SK-N-SH (cell line): ENCODE measurements at places on chromosomes 12 and 14.

- H3K4me3 ChIP-seq, result no peak overlapping the region
- DNase-seq, result no peak
- H3K36me3 ChIP-seq, result no peaks in the 10 kb centered on the region
- H3K27ac ChIP-seq, result no peak overlapping the region
- peaks cover 7% of the 10 kb centered on the region for H3K4me1 ChIP-seq
These were observed 4.6 kb downstream of the PKP2 start for GRCh38 chr12:32891956-32892355.

DNA sequence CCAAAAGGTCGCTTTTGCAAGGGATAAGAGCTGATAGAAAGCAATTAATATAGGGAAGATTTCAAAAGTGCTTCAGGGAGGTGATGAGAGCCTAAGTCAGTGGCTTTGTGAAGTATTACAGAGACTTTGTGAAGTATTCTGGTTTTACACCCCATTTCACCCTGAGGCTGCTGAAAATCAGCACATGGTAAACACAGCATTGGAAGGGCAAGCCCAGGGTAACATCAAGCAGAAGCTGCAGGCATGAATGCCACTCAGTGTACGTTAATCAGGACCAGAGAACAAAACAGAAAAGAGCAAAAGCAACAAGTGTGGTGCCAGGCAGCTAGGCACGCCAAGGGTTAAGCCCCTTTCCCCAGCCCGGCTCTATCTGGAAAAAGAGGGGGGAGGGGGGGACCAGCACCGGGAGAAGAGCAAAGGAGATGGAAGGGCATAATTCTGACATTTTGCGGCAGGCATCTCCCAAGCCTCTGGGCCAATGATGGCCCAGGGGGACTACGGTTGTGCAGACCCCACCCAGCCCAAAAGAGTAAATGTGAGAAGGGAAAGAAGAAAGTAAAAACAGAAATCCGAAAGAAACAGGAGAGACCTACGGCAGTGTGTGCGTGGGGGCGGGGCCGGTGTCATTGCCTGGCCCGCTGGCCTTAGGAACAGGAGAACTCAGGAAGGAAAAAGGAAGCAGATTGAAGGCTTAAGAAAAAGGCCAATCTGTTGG, 58.9 kb downstream of the DHRS2 start:
- H3K36me3 ChIP-seq, result no peaks in the 10 kb centered on the region
- H3K4me3 ChIP-seq, result no peak overlapping the region
- H3K27me3 ChIP-seq, result peaks cover 4% of the 10 kb centered on the region; the same call in 1 of the 2 replicates

GRCh38 chr12:91889910-91890309, 255.7 kb downstream of the BTG1 start:
- no peaks in the 10 kb centered on the region for H3K27me3 ChIP-seq
- H3K27ac ChIP-seq, result no peak overlapping the region
- no peaks in the 10 kb centered on the region for H3K36me3 ChIP-seq
- H3K4me3 ChIP-seq, result no peak overlapping the region
- no peaks in the 10 kb centered on the region for H3K4me1 ChIP-seq

- no peak overlapping the region for H3K4me3 ChIP-seq
- no peaks in the 10 kb centered on the region for H3K27me3 ChIP-seq
- peaks cover 4% of the 10 kb centered on the region; the same call in 1 of the 2 replicates for H3K4me1 ChIP-seq
- no peak for DNase-seq
- no peak overlapping the region for H3K27ac ChIP-seq
- H3K36me3 ChIP-seq, result no peaks in the 10 kb centered on the region
These were observed 8.6 kb upstream of the ANKRD9 start for GRCh38 chr14:102518063-102518648.

- no peak overlapping the region for H3K4me3 ChIP-seq
- no peaks in the 10 kb centered on the region for H3K36me3 ChIP-seq
- no peaks in the 10 kb centered on the region for H3K4me1 ChIP-seq
- DNase-seq, result no peak
- H3K27ac ChIP-seq, result no peak overlapping the region
- peaks cover 48% of the 10 kb centered on the region for H3K27me3 ChIP-seq
These were observed 3.4 kb downstream of the OR11G2 start for GRCh38 chr14:20194101-20194500.

- H3K27me3 ChIP-seq, result no peaks in the 10 kb centered on the region
- no peak overlapping the region for H3K4me3 ChIP-seq
- H3K27ac ChIP-seq, result no peak overlapping the region
- no peaks in the 10 kb centered on the region for H3K4me1 ChIP-seq
- no peak for DNase-seq
- no peaks in the 10 kb centered on the region for H3K36me3 ChIP-seq
These were observed 588.3 kb downstream of the SLC16A7 start for GRCh38 chr12:60184096-60184495.

DNA sequence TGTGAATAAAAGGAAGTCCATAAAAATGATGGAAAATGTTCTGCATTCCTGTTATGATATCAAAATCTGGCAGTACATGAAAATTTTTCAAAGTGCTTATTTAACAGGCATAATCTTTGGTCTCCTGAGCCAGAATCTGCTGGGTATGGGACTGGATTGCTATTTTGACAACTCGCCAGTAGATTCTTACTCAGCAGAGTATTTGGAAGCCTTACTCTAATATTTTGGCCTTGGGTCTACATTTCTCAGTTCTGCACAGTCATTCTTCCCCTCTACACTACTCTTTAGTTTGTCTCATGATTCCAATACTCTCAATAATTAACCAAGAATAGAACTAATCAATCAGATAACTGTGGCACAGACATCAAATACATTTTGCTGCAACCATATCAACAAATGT, 1.1 kb upstream of the SLCO1B1 start:
- DNase-seq, result no peak
- H3K27me3 ChIP-seq, result no peaks in the 10 kb centered on the region
- H3K4me1 ChIP-seq, result no peaks in the 10 kb centered on the region
- no peak overlapping the region for H3K27ac ChIP-seq

DNA sequence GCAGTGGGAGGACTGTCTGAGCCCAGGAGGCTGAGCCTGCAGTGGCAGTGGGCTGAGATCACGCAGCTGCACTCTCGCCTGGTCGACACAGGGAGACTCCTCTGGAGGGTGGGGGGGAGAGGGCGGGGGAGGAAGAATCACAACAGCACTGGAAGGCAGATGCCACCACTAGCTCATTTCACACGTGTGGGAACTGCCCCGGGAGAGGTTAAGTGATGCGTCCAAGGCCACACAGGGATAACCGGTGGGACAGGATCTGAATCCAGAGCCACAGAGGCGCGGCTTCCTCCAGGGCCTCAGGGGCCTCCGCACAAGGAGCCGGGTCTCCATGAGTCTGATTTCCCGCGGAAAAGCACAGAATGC, 20.8 kb downstream of the STX2 start:
- peaks cover 44% of the 10 kb centered on the region for H3K36me3 ChIP-seq
- H3K4me1 ChIP-seq, result no peaks in the 10 kb centered on the region
- no peak overlapping the region for H3K4me3 ChIP-seq
- DNase-seq, result peak; percentile 37
- H3K27ac ChIP-seq, result no peak overlapping the region

DNA sequence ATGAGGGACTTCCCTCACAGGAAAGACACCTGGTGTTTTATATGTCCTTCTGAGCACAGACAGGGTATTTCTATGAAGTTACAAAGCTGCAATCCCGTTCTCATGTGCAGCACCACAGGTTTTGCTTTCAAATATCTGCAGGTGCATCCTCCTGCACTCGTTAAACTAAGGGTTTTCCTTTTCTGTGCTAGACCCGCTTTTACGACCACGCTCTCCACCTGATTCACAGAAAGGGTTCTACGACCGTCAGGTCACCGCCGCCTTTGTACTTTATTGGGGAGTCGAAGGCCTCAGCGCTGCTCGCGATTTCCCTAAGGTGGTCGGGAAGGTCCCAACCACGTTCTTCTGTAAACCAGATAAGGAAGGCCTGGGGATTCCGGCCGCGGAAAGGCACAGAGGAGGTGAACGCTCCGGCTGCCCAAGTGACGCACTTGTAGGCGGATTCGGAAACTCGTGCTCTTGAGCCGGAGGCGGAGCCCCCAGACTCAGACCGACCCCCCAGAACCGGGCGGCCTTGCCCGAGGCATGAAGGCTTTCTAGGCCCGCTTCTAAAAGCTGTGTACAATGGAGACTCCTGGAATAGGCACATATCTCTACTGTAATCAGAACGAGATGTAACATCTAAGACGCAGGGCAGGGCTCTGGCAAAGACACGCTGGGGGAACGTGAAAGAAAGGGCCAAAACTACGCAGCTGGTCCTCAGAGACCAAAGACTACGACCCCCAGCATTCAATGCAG, 995 bp upstream of the HSP90B1 start:
- peak; percentile 84 for DNase-seq
- H3K27me3 ChIP-seq, result no peaks in the 10 kb centered on the region
- peaks cover 25% of the 10 kb centered on the region for H3K36me3 ChIP-seq
- peak overlapping the region; percentile 62 for H3K4me3 ChIP-seq
- peaks cover 15% of the 10 kb centered on the region for H3K4me1 ChIP-seq

GRCh38 chr12:50845021-50845647, 2.4 kb downstream of the TMPRSS12 start:
- H3K4me1 ChIP-seq, result no peaks in the 10 kb centered on the region
- DNase-seq, result no peak
- no peak overlapping the region for H3K4me3 ChIP-seq
- H3K36me3 ChIP-seq, result no peaks in the 10 kb centered on the region
- no peak overlapping the region for H3K27ac ChIP-seq
